ENCODE measurements at places on chromosomes 4 and X.

DNA sequence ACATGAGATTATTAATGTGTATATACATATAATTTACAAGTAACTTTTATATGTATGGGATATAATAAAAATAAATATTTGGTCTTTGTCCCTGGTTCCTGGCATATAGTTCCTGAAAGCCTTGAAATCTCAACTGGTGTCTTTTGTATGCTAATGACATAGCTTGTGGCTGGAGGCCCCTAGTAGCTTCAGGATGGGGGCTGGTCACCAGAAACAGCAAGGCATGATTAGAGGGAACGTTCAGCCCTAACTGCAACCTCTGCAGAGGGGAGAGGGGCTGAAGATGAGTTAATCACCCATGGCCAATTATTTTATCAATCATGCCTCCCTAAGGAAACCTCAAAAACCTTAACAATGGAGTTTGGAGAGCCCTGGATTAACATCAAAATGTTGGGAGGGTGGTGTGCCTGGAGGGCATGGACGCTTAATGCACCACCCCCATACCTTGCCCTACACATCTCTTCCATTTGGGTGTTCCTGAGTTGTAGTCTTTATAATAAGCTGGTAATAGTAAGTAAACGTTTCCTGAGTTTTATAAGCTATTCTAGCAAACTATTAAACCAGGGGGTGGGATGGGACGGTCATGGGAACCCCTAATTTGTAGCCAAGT lies 21.3 kb downstream of the PIN4 start:
- DNase-seq, result no peak

DNA sequence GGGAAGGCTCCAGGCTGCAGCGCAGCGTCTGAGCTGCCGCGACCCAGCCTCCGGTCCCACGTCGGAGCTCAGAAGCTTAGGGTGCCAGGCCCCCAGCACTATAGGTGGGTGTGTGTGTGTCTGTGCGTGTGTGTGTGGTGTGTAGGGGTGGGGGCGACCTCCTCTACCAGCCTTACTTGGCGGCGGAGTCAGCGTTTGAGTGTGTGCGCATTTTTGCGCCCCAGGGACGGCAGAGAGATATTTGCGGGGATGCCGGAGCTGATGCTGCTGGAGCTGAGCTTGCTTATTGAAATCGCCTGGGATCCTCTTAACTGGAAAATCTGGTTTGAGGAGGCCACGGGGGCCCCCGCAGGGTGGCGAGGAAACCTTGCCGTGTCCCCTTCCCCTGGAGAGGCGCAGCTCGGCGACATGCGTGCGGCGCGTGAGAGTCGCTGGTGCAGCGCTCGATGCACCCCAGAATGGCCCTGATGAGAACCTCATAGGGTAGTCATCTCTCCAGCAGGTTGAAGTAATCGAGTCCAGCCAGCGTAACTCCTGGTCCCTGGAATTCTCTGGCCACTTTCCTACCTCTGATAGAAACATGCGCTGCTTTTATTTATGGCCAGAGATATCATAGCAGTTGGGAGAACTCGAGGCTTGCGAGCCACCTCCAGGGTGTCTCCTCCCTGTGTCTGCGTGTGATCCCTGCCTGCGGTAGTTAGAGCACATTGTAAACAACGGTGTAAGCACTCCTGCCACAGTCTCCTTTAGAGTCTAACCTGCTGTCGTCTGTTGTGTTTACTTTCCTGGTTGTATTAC lies 2.7 kb downstream of the ADGRL3 start:
- DNase-seq, result no peak

DNA sequence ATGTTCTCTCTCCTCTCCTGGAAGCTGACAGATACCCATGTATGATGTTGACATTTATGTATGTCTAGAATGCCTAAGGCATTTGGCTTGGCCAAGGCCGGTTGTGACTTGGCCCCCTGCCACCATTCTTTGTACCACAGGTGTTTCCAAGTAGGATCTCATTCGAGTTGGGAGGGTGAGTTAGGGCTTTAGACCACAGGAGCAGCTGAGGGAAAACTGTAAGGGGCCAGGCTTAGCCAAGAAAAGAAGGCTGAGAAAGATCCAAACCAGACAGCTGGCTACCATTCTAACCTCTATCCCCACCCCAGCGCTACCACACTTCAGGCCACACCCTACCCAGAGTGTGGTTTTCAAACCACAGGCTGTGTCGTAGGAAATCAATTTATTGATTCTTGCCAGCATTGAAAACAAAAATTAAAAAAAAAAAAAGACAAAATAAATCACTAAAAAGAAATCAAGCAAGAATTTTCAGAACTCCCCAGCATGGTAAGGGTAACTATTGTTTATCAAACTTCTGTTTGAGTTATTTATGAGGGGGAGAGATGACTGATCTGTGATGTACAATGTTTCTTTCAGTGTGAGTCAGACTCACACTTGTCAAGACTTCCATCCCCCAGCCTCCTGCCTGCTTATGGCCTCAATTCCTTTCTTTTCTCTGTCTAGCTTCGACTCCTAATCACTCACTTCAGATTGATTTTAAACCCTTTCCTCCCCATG lies 9.9 kb downstream of the TMSB4X start:
- no peak for DNase-seq

DNA sequence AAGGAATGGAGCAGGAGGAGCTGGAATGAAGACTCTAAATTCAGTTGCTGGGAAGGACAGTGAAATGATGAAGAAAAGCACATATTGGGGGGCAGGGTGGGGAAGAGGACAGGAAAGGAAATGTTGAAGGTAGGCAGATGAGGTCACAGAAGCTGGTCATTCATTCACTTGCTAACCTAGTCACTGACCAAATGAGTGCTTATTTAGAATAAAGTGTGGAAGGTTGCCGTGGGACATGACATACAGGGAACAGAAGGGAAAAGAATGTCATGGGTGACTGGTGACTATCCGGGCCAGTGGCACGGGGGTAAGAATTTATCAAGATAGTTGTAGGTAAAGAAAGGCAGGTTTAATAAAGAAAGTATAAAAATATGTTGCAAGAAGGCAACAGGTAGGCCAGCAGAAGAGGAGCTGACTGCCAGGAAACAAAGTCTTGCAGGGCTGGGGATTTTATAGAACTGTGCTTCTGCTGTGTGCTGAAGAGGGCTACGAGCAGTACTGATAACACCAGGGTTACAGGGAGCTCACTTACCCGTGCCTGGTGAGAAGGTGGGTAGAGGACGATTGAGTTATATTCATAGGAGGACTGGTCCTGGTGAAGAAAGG lies 31.9 kb upstream of the TLR3 start:
- DNase-seq, result no peak

DNA sequence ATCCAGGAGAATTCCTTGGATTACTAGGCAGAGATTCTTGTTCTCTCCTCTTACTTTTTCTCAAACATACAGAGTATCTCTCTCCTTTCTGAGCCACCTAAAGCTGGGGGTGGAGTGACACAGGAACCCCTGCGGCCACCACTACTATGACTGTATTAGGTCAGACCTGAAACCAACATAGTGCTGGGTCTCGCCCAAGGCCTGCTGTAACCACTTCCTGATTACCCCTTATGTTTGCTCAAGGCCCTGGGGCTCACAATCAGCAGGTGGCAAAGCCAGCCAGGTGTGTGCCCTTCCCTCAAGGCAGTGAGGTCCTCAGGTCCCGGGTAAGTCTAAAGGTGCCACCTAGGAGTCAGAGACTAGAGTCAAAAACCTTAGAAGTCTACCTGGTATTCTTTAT lies 166.4 kb downstream of the PARM1 start:
- no peak for DNase-seq

DNA sequence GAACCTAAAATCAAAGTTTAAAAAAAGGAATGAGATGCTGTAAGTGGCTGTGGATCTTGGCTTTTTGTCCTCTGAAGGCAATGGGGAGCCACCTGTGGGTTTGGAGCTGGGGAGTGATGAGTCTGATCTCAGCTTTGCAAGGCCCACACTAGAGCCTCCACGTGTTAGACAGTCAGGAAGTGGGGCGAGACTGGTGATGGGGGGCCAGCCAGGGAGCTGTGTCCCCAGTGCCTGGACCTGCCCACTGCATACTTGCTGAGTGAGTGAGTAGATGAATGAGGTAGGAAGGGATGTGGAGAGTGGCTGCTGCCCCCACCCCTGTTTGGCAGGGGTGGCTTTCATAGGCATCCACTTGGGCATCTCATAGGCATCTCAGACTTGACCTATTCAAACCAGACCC lies 84.0 kb downstream of the NHSL2 start:
- no peak for DNase-seq

GRCh38 chr4:176545872-176546271 lies 226.1 kb downstream of the SPCS3 start:
- no peak for DNase-seq

DNA sequence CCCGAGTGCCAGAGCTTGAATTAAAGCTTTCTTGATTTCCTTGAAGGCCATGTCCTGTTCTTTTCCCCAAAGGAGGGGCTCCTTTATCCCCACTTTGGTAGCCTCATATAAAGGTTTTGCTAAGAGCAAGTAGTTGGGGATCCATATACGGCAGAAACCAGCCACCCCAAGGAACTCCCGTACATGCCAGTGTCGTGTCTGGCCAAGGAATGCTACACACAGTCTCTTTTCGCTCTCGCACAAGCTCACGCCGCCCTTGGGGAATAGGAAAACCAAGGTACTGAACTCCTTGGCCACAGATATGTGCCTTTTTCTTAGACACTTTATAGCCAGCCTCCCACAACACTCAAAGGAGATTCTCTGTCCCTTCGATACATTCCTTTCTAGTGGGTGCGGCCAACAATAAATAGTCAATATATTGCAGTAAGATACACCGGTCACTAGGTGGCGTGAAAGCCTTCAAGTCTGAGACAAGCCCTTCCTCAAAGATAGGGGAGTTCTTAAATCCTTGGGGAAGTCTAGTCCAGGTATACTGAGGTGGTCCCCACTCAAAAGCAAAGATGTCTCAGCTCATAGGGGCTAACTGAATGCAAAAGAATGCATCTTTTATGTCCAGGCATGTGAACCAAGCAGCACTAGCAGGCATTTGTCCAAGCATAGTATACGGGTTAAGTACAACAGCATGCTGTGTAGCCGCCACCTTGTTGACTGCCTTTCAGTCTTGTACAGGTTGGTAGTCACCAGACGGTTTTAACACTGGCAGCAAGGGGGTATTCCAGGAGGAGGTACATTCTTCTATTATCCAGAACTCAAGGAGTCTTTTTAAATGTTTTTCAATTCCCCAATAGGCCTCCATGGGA lies 57.8 kb upstream of the XAGE1B start:
- DNase-seq, result peak; percentile 56

DNA sequence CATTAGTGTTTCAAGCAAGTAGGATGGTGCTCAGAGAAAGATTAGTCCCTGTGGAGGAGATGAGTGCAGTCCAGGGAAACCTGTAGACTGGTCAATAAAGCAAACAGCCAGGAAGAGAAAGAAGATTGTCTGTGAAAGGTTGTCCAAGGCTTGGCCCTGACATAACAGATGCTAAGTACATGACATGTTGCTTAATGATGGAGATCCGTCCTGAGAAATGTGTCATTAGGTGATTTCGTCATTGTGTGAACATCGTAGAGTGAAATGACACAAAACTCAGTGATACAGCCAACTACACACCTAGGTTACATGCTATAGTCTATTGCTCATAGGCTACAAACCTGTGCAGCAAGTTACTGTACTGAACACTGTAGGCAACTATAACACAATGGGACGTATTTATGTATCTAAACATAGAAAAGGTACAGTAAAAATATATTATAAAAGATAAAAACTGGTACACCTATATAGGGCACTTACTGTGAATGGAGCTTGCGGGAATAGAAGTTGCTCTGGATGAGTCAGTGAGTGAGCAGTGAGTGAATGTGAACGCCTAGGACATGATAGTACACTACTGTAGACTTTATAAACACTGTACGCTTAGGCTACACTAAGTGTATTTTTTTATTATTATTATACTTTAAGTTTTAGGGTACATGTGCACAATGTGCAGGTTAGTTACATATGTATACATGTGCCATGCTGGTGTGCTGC lies 9.0 kb upstream of the PRSS48 start:
- no peak for DNase-seq

DNA sequence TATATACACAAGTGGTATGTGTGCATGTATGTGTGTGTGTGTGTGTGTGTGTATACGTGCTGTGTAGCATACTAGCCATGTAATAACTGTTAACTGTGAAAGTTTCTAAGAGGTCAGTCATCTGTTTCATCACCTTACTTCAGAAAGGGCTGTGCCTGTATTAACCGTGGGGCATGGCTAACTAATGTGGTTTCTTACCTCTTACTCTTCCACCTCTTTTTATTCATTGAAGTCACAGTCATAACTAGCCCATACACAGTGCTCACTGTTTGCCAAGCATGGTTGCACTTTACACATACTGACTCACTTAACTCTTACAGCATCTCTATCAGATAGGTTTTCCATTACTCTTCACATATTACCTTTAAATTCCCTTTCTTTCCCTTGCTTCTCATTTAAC lies 23.7 kb upstream of the LRAT start:
- DNase-seq, result no peak

DNA sequence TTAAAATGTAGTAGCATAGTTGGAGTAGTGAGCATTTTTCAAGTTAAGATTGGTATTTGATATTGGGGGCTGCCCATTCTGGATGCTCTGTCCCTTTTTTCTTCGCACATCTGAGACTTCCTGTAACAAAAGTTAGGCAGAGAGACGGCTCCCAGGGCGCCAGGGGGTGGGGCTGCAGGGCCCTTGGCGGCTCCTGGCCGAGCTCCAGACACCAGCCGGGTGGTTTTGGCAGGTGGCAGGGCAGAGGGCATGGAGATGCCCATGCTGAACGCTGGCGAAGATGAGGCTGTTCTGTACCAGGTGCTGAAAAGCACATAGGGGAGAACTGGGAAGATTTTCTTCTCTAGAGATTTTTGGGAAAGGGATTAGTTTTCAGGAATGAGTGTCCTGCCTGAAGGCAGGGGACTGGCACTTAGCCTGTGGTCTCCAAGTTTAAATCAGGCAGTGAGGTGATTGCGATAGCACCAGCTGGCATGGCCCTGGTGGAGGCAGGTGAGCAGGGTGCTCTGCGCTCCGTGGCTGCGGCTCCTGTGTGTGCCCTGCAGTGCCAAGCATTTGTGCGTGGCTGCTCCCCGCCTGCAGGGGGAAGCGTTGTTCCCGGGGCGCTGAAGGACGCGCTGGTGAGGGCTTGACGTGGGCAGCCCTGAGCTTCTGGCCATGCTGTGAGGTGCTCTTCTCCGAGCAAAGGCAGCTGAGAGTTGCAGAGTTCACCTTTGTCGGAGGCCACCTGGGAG lies 23.6 kb upstream of the HGFAC start:
- no peak for DNase-seq

DNA sequence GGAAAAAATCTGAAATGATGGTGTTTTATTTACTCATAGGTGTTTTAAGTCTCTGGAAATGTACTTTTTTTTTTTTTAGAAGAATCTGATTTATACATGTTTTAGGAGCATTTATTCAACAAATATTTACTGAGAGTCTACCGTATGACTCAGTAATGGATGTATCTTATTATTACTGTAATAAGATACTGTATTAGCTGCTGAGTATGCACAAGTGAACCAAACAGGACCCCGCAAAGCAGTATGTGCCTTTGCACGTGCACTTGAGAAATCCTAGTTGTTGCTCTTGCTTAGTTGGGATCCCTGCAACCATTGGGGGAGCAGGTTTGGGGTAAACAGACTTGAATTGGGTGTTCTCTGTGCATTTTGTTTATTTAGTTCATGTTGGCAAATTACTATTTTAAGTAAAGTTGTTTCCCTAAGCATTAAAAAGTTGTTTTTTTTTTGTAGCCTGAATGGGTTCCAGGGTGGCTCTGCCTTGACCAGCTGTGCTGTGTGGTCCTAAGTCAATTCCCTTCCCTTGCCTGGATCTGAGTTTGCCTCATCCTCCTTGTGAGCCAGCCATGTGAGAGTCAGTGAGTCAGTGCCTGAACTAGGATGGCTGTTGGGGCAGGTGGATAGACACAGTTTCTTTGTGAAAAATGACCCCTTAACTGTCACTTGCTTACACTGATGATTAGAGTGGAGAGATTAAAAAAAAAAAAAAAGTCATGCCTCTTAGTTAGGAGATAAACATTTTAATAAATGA lies 27.7 kb downstream of the DCUN1D4 start:
- DNase-seq, result no peak

GRCh38 chrX:155968326-155968661 lies 29.2 kb upstream of the IL9R start:
- no peak for DNase-seq
